M059J (cell line): ENCODE measurements at places on chromosomes 16 and 17.
A peak's percentile ranks its signal among the peaks of the same experiment; 100 is the strongest.

DNA sequence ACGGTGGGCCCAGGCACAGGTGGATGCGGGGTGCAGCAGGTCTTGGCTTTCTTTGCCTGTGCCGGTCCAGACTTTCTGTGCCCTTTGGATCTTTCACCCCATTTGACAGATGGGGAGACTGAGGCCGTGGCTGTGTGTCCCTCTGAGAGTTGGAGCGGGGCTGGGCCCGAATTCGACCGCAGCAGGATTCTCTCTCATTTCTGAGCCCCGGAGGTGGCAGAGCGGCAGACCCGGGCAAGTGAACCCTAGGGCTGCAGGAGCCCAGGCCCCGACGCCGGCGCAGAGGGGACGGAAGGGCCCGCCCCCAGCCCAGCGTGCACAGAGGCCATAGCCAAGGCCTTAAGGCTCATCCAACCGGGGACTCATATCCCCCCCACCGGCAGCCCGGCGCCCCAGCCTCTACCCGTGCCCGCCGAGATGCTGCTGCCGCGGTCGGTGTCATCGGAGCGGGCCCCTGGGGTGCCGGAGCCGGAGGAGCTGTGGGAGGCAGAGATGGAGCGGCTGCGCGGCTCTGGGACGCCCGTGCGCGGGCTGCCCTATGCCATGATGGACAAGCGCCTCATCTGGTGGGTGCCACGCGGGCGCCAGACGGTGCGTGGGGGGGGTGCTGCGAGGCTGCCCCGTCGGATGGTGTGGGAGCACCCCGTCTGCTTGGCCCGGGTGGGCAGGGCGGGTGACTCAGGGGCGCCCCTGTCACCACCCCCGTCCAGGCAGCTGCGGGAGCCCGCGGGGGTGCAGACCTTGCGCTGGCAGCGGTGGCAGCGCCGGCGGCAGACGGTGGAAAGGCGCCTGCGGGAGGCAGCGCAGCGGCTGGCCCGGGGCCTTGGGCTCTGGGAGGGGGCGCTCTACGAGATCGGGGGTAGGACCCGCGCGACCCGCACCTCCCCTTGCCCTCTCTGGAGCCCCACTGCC is 857 bp downstream of the TMC8 start:
- no peak for DNase-seq

- peak; percentile 84 for DNase-seq
Observed at GRCh38 chr16:15682105-15682570, 32.1 kb downstream of the NDE1 start.

- DNase-seq: no peak
Observed at GRCh38 chr16:78490847-78491246, 391.4 kb downstream of the WWOX start.

DNA sequence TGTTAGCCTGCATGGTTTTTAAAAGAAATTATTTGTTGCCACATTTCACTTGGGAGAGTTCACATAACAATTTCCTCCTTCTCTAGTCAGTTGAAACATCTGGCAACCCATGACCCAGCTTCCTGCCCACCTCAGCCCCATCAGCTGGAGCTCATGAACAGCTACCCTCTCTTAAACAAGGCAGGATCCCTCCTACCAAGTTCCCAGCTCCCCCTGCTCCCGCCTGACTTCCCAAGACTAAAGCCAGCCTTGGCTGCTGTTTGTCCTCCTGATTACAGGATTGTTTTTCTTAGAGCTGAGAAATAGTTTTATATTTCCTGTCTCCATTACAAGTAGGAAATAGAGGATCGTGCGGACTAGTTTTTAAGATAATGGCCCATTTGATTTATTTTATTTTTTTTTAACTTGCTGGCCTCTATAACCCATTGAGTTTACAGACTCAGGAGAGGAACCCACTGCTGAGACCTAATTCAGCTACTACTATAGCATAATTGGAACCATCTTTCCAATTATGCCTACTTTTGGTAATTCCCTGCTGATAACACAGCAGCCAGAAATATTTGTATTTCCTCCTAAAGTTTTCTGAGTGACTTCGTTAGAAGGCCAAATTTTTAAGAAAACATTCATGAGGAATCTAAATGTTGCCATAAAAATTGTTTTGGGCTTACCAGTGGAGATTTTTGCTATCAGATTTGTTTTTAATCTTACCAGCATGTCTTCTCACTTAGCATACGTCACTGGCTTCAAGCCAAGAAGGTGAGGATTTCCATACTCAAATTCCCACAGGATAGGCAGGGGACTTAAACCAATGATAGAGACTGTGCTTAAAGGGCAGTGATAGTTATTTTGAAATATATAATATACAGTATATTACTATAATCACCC is 90.0 kb downstream of the ELAC2 start:
- peak; percentile 4 for DNase-seq

DNA sequence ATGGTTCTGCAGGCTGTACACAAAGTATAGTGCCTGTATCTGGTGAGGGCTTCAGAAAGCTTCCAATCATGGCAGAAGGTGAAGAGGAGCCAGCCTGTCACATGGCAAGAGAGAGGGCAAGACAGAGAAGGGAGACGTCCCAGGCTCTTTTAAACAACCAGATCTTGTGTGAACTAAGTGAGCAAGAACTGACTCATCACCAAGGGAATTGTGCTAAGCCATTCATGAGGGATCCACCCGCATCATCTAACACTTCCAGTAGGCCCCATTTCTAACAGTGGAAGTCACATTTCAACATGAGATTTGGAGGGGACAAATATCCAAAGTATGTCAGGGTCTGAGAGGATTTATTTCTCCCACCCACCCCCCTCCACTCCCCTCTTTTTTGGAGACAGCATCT is 56.2 kb upstream of the ELAC2 start:
- DNase-seq: peak; percentile 15

GRCh38 chr16:71259086-71259485 is 28.6 kb upstream of the HYDIN start:
- no peak for DNase-seq

GRCh38 chr16:57572978-57573728 is 30.7 kb downstream of the ADGRG5 start:
- no peak for DNase-seq

- peak; percentile 18 for DNase-seq
Observed at GRCh38 chr17:63774969-63775265, 947 bp downstream of the DDX42 start.

- DNase-seq: no peak
Observed at GRCh38 chr16:50336884-50337283, 31.9 kb downstream of the BRD7 start.

GRCh38 chr16:22300427-22301071 is 3.3 kb downstream of the POLR3E start:
- DNase-seq: peak; percentile 52

DNA sequence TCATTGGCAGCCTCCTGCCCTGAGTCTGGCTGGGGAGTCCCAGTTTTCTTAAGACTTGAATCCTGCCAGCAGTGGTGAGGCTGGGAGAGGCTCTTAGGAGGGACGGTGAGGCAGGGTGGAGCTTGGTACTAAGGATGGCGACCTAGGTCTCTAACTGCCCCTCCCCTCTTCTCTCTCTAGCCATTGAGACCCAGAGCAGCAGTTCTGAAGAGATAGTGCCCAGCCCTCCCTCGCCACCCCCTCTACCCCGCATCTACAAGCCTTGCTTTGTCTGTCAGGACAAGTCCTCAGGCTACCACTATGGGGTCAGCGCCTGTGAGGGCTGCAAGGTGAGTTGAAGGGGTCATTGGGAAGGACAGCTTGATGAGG is 16.4 kb downstream of the GJD3 start:
- DNase-seq: no peak

GRCh38 chr17:50044483-50044882 is 11.4 kb upstream of the ITGA3 start:
- DNase-seq: no peak

DNA sequence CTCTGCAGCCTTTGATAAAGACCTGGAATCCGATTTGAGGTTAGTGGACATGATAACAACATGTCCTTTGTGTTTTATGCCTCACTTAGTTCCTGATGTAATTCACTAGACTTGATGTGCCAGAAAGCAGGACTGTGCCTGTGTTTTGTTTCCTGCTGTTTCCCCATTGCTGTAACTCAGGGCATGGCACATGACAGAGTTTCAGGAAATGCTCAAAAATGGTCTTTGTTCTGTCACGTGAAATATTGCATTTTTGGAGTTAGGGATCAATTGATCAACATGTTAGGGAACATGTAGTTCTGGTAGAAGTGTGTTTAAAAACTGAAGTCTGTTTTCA is 32.8 kb downstream of the DHX38 start:
- DNase-seq: no peak

GRCh38 chr16:22328081-22328725 is 31.0 kb downstream of the POLR3E start:
- no peak for DNase-seq

- DNase-seq: peak; percentile 37
Observed at GRCh38 chr16:10625595-10626357, 45.4 kb upstream of the EMP2 start.

- no peak for DNase-seq
Observed at GRCh38 chr17:83080858-83081683, 1.7 kb downstream of the METRNL start.

DNA sequence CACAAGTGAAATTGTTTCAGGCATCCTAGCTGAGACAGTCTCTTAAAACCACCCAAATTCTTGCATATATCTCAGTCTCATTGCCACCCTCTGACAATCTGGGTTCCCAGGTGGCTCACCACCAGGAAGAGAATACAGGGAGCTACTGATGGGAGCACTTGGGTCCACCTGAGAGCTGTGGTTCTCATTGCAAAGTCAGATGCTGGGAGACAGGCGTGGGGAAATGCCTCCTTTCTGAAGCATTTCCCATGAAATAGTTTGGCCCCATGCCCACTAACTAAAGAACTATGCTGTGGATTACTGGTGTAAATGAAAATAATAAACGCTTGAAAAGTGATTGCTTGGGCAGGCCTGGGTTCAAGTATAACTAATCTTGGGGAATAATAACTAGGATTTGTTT is 70.3 kb downstream of the CMC2 start:
- no peak for DNase-seq

- DNase-seq: no peak
Observed at GRCh38 chr17:33929181-33929724, 325.8 kb upstream of the CCL2 start.

DNA sequence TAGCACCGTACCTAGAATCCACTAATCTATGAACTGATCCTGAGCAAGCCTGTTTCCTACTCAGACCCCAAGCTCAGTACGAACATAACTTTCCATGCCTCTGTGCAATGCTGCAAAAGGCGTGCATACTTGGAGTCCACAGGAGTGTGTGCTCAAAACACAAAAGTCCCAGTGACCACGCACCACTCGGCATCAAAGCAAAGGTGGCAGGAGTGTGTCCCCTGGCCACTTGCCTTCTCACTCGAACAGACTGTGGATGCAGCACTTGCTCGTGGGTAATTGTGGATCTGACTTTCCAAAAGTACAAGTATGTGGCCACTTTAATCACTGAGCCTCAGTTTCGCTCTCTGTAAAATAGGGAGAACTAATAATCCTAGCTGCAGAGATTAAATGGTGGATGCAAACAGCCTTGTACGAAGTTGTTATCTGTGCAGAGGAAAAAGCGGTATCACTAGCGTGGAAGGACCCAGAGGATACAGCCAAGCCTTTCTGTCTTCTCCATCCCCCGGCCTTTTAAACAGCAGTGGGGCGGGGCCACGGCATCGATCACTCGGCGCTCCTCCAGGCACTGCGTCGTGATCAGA is 311 bp upstream of the KDM8 start:
- no peak for DNase-seq

DNA sequence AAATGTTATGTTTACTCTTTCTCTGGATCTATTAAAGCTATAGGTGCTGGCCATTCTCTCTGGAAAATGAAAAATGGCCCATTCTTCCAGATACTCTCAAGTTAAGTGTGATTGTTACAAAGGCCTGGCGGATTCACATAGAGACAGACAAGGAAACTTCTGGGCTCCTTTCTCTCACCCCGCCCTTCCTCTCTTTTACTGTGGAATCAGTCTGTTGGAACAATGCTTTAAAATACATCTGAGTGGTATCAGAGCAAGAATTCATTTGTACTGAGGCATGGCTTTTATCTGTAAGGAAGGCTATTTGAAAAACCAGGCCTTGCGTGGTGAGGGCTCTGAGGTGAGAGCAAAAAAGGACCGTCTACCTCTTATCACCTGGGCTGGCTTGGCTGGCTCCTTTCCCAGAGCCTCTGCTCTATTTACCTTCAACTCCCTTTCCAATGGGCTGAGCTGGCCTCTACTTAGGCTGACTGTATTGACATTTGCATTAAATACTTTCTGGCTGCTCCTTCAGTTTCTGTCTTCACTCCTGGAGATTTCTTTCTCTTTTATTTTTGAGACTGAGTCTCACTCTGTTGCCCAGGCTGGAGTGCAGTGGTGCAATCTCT is 274.0 kb downstream of the PHKB start:
- no peak for DNase-seq

DNA sequence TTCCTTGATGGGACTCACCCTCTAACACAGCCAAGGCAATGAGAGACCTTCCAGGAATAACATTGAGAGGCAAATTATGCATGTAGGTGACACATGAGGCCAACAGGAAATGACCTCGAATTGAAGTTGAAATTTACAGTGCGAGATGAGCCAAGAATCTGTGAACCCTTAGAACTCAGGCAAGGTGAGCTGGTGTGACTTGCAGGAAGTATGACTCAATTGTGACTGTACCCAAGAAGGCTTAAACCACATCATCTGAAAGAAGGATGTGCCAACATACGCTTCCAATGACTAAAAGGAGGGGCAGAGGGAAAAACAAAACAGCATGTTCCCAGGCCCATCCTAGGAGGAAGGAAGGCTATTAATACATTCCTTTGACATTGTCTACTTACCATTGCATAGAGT is 44.8 kb downstream of the PITPNC1 start:
- peak; percentile 99 for DNase-seq

GRCh38 chr17:37759014-37759637 is 14.3 kb upstream of the HNF1B start:
- DNase-seq: no peak

DNA sequence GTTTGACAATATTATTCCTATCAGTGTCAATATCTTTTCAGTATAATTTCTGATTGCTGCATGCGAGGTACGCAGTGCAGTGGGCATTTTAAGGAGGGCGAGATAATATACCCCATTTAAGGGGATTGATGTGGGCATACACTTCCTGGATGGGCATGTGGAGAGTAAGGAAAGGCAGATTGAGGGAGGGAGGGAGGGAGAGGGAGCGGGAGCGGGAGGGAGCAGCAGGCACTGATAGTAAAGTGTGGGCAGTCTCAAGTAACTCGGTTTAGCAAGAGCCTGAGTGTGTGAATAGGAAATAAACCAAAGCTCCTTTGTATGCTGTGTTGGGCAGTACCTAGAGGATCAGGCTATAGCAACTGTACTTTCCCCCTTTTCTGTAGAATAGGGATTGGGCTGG is 5.1 kb downstream of the BPTF start:
- no peak for DNase-seq

- no peak for DNase-seq
Observed at GRCh38 chr17:1928976-1929375, 96.2 kb downstream of the RTN4RL1 start.
